ENCODE measurements at places on chromosomes 12 and 14. TPM values are rescaled to one million over a fixed set of nuclear protein-coding genes. Genes with fewer than 3 reads are reported as not detected.

DNA sequence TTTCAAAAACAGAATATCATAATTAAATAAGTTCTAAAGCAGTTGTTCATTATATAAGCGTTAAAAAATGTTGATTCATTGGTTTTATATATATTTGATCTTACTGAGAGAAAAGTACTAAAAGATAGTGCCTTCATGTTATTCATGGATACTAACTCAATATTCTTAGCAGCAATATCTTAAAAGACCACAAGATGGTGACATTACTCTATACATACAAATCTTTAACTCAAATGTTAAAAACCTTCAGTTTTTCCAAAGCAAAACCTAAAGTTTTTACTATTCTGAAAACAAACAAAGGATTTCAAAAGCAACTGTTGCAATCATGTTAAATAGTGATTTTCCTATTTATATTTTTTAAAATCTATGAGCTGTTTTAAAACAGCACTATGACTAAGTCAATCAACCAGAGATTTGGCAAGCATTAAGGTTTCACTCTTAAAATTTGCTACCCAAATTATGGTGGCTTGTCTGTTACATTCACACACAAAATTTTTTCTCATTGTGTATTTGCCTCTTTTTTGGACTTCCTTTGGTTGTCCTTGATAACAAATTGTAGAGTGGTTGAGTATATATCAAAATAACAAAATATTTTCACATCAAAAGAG is 50.1 kb upstream of the RERGL start:
- no peak for DNase-seq

DNA sequence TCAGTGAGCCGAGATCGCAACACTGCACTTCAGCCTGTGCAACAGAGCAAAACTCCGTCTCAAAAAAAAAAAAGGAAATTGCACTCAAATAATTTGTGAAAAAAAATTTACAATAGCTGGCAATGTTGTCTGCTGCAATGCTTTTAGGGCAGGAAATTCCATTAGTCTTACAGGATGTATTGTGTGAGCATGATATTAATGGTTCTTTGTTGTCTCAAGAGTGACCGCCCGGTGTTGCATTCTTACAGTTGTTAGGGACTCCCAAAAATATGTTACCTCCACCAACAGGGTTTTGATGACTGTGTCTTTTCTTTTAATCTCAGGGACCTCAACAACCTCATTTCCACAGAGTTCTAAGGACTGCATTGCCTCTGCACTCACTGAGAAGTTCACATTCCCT is 44.8 kb downstream of the PZP start:
- DNase-seq: peak; percentile 28

GRCh38 chr12:29783773-29784666 is at the start of gene TMTC1:
Gene TMTC1, minus strand, starts transcription at chr12:29783942. Its CDS starts 191 bp downstream, at chr12:29783751.
- DNase-seq: peak; percentile 76

DNA sequence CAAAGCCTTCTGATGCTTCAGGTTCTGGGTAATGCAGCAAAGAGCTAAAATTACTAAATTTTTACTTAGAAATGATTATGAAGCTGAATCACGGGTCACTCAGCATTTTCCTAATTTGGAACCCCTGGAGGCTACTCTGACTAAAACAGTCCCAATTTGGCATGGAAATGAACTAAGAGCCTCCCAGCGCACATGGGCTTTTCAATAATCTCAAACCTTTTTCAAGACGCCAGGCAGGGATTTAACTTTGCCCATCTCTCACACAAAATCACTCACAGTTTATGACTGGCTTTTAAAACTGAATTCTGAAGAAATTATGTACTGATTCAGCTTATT is 68.3 kb downstream of the LLPH start:
- DNase-seq: no peak

- no peak for DNase-seq
Measured at GRCh38 chr14:90759370-90760077, 56.7 kb downstream of the TTC7B start.

The TCP11L2 gene
- 42.5 TPM for total RNA-seq

- DNase-seq: peak; percentile 32
Measured at GRCh38 chr14:32635061-32635719, 303.5 kb upstream of the NPAS3 start.

GRCh38 chr14:104341532-104342434 is 203.4 kb downstream of the KIF26A start:
- DNase-seq: peak; percentile 68

DNA sequence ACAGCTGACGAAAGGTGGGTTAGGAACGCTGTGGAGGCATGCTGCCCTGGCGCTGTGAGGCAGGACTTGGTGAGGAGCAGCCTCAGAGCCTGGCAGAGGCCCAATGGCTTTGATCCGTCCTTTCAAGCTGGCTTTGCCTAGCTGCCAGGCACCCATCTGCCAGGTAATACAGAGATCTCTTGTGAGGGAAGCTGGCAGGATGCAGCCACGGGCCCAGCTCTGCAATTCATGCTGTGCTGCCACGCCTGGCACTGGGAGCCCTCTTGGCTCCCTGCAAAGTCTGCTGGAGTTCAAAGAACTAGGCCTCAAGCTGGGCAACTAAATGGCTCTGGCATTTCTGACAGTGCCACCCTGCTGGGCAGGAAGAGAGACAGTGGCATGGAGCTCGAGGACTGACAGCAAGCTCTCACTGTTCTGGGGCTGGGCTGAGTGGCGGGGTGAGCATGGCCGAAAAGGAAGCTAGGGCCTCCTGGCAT is 18.7 kb downstream of the IQSEC3 start:
- DNase-seq: no peak

The PIGH gene
- total RNA-seq: 20.6 TPM

DNA sequence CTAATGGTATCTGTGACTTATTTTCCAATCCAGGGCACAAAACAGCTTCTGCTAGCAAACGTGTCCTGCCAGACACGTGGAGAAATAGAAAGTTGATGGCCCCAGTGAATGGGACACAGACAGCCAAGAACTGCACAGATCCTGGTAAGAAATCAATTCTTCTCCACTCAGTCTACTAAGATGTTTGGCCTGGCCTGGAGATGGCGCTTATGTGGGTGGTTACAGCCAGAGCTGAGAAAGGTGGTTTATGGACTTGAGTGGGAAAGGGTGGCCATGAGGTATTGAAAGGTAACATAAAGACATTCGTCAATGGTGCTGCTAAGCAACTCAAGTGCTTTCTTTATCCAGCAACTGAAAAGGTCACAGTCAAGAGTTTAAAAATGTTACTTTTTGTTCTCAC is 2.9 kb downstream of the SLC24A4 start:
- no peak for DNase-seq

GRCh38 chr12:88307961-88308360 is 165.9 kb downstream of the TMTC3 start:
- DNase-seq: no peak

The CYP27B1 gene
- total RNA-seq: 2.9 TPM

The ETFBKMT gene
- 3.9 TPM for total RNA-seq

GRCh38 chr12:45718306-45718705 is 11.2 kb upstream of the ARID2 start:
- DNase-seq: no peak

- DNase-seq: peak; percentile 83
Measured at GRCh38 chr12:121811434-121812319, 7.9 kb downstream of the SETD1B start.

The TOMM20L gene
- 0.74 TPM for total RNA-seq

The PGF gene
- total RNA-seq: 4.9 TPM

The CD69 gene
- total RNA-seq: 5.2 TPM

DNA sequence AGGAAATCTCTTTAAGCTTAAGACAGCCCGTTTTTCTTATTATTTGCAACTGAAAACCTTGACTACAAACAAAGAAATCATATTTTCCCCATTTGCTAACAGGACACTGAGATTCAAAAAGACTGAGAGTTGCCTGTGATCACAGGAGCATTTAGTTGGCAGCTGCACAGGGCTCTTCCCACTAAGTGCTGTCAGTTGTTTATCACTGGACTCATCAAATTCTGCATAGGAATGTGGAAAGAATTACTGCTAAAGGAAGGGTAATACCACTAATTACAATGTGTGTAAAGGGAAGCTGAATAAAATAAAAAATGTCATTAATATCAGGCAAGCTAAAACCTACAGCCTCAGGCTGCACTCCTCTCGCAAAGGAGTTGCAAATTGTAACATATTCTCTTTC is 226.4 kb downstream of the NELL2 start:
- no peak for DNase-seq

GRCh38 chr12:75837700-75838099 is 193.9 kb downstream of the PHLDA1 start:
- peak; percentile 99 for DNase-seq

DNA sequence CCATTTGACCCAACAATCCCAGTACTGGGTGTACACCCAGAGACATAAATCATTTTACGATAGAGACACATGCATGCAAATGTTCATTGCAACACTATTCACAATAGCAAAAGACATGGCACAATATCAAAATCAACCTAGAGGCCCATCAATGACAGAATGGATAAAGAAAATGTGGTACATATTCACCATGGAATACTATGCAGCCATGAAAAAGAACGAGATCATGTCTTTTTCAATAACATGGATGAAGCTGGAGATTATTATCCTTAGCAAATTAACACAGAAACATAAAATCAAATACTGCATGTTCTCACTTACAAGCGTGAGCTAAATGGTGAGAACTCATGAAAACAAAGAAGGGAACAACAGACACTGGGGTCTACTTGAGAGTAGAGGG is 249.1 kb downstream of the RASSF9 start:
- no peak for DNase-seq

- peak; percentile 84 for DNase-seq
Measured at GRCh38 chr12:53757101-53757770, 5.5 kb upstream of the CISTR start.

The RNF10 gene
- 150 TPM for total RNA-seq

- no peak for DNase-seq
Measured at GRCh38 chr14:50533806-50534205, 1.4 kb upstream of the MAP4K5 start.

The TAS2R31 gene
- 20.1 TPM for total RNA-seq

Measured in lung (tissue), 17 donors.